ENCODE measurements at places on chromosomes 16 and 17. TPM values are rescaled to one million over a fixed set of nuclear protein-coding genes. Genes with fewer than 3 reads are reported as not detected.

DNA sequence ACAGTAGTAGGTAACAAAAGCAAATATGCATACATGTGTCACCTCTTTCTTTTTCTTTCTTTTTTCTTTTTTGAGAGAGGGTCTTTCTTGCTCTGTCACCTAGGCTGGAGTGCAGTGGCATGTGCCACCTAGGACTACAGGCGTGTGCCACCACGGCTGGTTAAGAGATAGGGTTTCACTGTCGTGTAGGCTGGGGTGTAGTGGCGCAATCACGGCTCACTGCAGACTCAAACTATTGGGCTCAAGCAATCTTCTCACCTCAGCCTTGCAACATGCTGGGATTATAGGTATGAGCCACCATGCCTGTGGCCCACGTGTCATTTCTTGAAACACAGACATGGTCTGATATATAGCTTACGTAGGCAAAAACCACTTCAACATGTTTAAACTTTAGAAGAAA, 397.7 kb upstream of the PMFBP1 start:
- H3K4me1 ChIP-seq = no peaks in the 10 kb centered on the region
- no peak for DNase-seq
- no peaks in the 10 kb centered on the region for H3K36me3 ChIP-seq
- no peak overlapping the region for H3K27ac ChIP-seq
- H3K4me3 ChIP-seq = no peak overlapping the region

- DNase-seq = no peak
- no peak overlapping the region for H3K4me3 ChIP-seq
- H3K36me3 ChIP-seq = no peaks in the 10 kb centered on the region
Observed at GRCh38 chr16:77898671-77899211, 110.4 kb downstream of the VAT1L start.

GRCh38 chr17:37737971-37738370, 6.9 kb downstream of the HNF1B start:
- peaks cover 15% of the 10 kb centered on the region for H3K4me1 ChIP-seq
- H3K36me3 ChIP-seq = no peaks in the 10 kb centered on the region
- H3K27ac ChIP-seq = no peak overlapping the region
- no peak for DNase-seq
- H3K27me3 ChIP-seq = peaks cover 87% of the 10 kb centered on the region
- no peak overlapping the region for H3K4me3 ChIP-seq

- peak overlapping the region; percentile 71 for H3K4me3 ChIP-seq
- no peaks in the 10 kb centered on the region for H3K36me3 ChIP-seq
- peak; percentile 43 for DNase-seq
- H3K4me1 ChIP-seq = peaks cover 5% of the 10 kb centered on the region
- peak overlapping the region; percentile 69 for H3K27ac ChIP-seq
Observed at GRCh38 chr16:80804056-80804525, 307 bp downstream of the CDYL2 start.

DNA sequence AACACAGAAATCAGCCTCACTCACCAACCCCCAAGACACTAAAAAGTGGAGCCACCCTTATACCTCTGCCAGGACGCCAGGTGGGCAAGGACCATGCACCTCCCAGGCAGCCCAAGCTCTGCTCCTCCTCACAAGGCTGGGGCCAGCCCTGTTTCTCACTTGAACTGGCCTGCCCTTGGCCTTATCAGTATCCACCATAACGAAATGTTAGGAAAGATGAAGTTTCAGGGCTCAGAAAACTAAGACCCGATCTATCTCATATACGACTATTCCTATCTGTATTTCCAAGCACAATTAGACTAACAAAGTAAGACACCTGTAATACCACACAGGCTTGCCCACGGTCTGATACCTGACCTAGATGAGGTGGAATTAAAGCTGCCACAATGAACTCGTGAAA, 6.9 kb downstream of the FBXO31 start:
- H3K27ac ChIP-seq = peak overlapping the region; percentile 82
- no peak for DNase-seq
- H3K27me3 ChIP-seq = no peaks in the 10 kb centered on the region

GRCh38 chr16:14303639-14304394, 232.7 kb downstream of the MRTFB start:
- H3K36me3 ChIP-seq = no peaks in the 10 kb centered on the region
- H3K27ac ChIP-seq = peak overlapping the region; percentile 91
- peaks cover 78% of the 10 kb centered on the region for H3K4me1 ChIP-seq
- peaks cover 9% of the 10 kb centered on the region for H3K27me3 ChIP-seq
- H3K4me3 ChIP-seq = peak overlapping the region; percentile 96
- no peak for DNase-seq

GRCh38 chr17:77471984-77472461, 331.3 kb downstream of the SEC14L1 start:
- no peaks in the 10 kb centered on the region for H3K27me3 ChIP-seq
- peak overlapping the region; percentile 84 for H3K27ac ChIP-seq

The MT1A gene
- 1.2 TPM for total RNA-seq

- no peak for DNase-seq
- no peaks in the 10 kb centered on the region for H3K4me1 ChIP-seq
- H3K27me3 ChIP-seq = peaks cover 7% of the 10 kb centered on the region
- H3K27ac ChIP-seq = no peak overlapping the region
- no peaks in the 10 kb centered on the region for H3K36me3 ChIP-seq
- H3K4me3 ChIP-seq = no peak overlapping the region
Observed at GRCh38 chr16:4593086-4593485, 21.6 kb downstream of the UBALD1 start.

The PIK3R6 gene
- 1.2 TPM for total RNA-seq

DNA sequence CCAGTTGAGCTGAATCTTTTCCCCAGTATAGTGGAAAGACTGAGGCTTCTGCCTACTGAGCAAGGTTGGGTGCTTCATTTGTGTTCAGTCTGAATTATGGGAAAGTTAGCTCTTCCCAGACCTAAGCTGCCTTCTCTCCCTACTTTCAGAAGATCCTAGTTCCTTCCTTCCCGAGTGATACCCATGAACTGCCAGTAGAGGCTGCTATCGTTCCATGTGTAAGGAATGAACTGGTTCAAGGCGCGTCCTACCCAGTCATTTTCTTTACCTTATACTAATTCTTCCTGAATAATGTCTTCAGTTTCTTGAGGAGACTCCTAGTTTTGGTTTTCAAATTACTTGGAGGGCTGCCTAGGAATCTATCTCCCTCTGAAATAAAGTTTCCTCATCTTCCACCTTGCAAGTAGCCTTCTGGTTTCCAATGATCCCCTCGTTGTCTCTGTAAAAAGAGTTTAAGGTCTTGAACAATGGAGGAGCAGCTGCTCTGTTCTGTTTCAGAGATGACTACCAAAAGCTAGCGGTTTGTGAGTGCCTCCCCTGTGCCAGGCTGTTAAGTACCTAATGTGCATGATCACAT, 934 bp upstream of the AOC2 start:
- no peak overlapping the region for H3K4me3 ChIP-seq
- H3K36me3 ChIP-seq = peaks cover 72% of the 10 kb centered on the region
- DNase-seq = no peak

GRCh38 chr17:78617511-78618061, 40.4 kb upstream of the DNAH17 start:
- H3K4me3 ChIP-seq = no peak overlapping the region
- H3K27me3 ChIP-seq = no peaks in the 10 kb centered on the region
- H3K4me1 ChIP-seq = no peaks in the 10 kb centered on the region
- no peak for DNase-seq
- no peaks in the 10 kb centered on the region for H3K36me3 ChIP-seq
- peak overlapping the region; percentile 5 for H3K27ac ChIP-seq

Data from left ventricle myocardium inferior (tissue), 1 donor.